ENCODE measurements at places on chromosomes 1 and 21.

DNA sequence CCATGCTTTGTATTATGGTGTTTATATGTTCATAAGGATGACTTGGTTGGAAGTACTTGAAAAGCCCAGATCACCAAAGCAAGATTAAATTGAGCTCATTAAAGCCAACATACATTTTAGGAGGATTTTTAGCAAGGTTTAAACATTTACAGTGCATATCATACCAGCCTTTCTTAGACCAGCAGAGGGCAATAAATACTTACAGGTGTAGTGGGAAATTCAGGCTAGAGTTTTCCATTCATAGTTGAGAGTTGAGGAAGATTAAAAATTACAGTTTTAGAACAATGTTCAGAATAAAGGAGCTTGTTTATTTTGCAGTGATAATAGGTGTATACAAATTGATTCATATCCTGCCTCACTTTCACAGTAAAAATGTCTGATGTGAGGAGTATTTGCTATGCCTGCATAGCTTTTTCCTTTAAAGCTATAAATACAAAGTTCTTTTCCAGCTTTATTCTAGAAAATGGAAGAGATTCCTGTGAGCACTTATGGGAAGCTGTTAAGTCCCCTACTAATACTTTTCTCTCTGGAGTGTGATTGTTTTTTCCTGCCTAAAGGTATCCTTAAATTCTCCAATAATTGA is 35.3 kb downstream of the DTL start:
- peak; percentile 37 for DNase-seq

- DNase-seq = no peak
These were observed 14.4 kb upstream of the IFI6 start for GRCh38 chr1:27686223-27686990.

DNA sequence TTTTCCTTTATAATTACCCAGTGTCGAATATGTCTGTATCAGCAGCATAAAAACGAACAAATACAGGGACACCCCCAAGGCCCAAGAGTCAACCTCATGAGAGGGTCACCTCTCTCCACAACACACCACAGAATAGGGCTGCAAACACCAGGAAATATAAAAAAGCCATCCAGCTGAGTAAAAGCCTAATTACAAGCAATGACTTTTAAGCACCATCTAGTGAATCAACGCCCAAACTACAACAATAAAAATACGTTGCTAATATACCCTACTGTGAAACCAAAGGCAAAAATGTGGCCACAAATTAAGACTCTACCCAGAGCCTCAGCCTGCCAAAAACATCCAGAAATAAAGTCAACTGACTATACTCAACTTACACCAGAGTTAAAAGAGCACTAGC is 817.9 kb upstream of the NEGR1 start:
- no peak for DNase-seq

DNA sequence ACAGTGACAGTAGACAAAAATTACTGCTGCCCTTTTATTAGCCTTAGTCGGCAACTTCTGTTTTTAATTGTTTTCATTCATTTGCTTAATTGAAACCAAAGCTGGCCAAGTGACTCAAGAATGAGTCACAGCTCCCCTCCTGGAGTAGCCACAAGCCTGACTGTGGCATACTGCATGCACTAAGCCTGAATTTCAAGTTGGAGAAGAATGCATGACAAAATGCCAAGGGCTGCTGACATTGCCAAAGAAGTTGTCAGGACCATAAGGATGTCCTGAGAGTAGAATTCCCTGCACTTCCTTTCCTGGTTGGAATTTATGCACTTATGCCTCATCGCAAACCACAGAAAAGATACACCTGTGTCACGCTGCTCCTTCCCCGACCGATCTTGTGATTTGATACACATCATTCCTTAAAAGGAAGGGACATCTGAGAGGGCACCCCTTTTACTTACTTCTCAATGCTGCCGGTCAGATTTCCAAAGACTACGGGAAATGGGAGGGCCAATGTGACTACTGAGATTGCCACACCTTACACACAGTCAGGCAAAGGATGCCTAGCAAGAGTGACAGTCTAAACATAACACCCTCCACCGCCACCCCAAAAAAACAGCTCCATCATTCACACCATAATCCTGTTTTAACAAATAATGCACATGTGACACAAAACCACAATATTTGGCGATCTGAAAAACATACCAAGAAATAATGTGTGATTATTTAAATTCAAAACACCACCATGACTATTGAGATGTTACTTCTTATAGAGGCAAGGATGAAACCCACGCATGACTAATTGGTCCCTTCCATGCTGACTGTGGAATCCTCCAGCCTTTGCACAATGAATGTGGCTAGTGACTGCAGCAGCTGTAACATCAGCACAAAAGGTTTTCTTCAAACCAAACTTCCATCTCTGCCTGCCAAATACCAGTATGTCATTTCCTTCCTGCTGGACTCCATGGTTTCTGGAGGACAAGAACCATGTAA is 28.2 kb downstream of the VAV3 start:
- DNase-seq = peak; percentile 81

GRCh38 chr1:154456631-154457030 is 45.4 kb upstream of the TDRD10 start:
- DNase-seq = no peak

DNA sequence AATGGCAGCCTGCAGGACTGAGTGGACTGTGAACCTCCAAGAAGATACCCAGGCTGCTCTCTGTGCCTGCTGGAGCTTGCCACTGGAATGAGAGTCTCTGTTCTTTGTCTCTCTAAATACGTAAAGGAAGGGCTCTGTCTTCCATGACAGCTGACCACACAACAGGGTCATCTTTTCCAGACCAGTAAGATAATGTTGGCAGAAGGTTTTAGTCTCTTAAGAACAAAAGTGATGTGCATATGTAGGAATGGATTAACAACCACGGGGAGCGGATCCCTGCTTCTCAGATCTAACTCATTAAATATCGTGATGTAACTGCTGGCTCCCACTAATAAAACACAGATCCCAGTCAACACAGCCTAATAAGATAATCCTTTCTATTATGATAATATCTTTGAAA is 67.5 kb downstream of the MAP10 start:
- DNase-seq = no peak

DNA sequence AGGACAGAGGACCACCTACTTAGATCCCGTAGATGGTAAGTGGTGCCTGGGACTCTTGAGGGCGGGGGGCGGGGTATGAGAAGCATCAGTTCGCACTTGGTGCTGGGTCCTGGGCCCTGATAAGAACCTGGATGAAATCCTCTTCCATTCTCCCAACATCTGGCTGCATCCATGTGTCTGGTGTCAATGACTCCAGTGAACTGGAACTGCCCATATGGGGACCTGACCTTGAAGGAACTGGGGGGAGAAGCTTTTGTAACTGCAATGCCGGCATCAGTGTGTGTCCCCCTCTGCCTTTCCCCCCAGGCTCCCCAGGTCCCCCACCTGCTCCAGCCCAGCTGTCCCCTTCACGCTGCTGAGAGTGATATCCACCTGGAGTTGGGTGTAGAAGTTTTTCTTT is 49.7 kb upstream of the EPB41 start:
- DNase-seq = no peak

GRCh38 chr21:28687586-28687985 is 305.1 kb downstream of the LTN1 start:
- no peak for DNase-seq

- no peak for DNase-seq
These were observed 18.1 kb downstream of the NAV1 start for GRCh38 chr1:201556841-201557571.

Measured in GM12865 (cell line).